LHCN-M2 (cell line): ENCODE measurements at places on chromosomes 16 and 17.
A peak's percentile ranks its signal among the peaks of the same experiment; 100 is the strongest.

DNA sequence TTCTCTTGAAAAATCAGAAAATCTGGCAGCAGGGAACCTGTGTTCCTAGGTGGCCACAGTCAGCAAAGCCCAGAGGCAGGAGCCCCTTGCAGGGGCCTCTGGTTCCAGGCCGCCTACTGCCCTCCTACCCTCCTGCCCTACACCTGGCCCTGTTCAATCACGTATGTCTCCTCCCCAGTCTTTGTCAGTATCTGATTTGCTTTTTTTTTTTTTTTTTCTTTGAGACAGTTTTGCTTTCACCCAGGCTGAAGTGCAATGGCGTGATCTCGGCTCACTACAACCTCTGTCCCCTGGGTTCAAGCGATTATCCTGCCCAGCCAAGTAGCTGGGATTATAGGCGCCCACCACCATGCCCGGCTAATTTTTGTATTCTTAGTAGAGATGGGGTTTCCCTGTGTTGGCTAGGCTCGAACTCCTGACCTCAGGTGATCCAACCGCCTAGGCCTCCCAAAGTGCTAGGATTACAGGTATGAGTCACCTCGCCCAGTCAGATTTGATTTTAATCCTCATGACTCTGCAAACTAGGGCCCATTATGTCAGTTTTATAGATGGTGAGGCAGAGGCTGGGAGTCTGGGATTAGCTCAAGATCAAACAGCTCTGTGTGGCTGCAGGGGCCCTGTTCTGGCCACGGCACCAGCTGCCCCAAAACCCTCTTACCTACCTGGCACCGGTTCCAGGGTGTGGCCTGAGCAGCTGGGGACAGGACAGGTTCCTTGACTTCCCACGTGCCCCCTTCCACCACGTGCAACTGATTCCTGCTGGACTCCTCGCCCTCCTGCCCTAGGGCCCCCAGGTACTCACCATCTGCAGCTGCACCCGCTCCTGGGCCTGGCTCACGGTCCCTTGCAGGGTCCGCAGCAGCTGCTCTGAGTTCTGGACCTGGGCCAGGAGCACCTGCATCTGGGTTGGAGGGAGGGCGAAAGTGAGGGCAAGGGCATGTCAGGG is 14.7 kb downstream of the RABEP2 start:
- DNase-seq = peak; percentile 26

GRCh38 chr17:74063439-74063838 is 140.0 kb upstream of the RPL38 start:
- DNase-seq = no peak

DNA sequence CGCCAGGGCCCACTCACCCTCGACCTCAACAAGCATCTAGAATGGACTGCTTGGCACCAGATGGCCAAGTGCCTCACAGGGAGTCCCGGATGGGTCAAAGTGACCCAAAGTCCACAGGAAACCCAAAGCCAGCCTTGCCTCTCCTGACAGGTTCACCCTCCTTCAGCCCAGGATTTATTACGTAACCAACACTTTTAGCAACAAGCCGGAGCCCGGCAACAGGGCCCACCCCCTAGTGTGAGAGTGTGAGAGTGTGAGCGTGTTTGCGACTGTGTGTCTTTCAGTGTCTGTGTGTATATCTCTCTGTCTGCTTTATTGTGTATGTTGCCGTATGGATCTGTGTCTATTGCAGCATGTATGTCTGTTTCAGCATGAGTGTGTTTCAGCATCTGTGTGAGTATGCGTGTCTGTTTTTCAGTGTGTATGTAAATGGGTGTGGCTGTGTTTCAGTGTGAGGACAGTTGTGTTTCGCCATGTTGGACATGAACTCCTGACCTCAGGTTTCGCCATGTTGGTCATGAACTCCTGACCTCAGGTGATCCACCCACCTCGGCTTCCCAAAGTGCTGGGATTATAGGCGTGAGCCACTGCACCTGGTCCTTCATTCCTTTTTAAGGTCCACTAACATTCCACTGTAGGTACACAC is 13.7 kb upstream of the PEMT start:
- DNase-seq = no peak

DNA sequence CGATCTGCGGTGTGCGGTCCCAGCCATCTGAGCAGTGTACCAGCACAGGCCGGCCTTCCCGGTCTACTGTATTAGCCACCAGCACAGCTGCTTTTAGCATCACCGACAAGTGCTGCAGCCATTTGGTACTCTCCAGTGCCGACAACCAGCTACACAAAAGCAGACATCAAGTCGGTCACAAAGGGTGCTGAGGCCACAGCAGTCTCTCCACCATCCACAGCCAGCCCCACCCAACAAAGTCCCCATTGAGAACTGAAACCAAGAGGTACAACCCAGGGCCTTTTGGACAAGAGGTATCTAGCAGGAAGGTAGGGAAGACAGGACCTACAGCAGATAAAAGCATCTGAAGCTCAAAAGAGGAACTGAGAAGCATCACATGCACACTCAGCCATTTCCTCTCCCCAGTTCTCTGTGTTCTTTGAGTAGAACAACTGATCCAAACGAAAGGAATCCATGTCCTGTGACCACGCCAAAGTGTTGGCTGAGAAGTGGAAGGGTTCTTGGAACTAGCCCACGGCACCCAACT is 9.5 kb downstream of the MTMR4 start:
- DNase-seq = no peak

GRCh38 chr17:37043201-37043600 is 94.4 kb downstream of the AATF start:
- DNase-seq = no peak

GRCh38 chr17:75876938-75877751 is 1.2 kb downstream of the TRIM47 start:
- peak; percentile 97 for DNase-seq

GRCh38 chr17:14303343-14304221 is 2.7 kb downstream of the HS3ST3B1 start:
- DNase-seq = peak; percentile 19

GRCh38 chr17:29357821-29358232 is 32.3 kb upstream of the TAOK1 start:
- no peak for DNase-seq

GRCh38 chr16:73275024-73275423 is 227.1 kb upstream of the ZFHX3 start:
- no peak for DNase-seq

DNA sequence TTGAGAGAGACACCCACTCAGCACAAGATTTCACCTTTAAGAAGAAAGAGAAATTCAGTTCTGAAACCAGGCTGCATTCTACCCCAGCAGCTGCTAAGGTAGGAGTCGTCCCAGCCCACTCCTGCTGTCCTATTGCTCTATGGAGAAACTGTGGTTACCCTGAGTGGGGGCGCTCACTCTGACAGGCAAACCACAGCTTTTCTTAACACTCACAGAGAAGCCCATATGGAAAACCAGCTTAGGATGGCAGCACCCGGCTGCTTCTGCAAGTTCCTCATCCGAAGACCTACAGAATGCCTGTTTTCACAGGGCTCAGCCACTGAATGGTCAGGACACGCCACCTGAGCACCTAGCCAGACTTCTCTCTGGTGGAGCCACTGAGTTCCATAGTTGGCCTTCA is 7.5 kb downstream of the ATP5PD start:
- no peak for DNase-seq

- DNase-seq = no peak
Observed at GRCh38 chr16:23229714-23230113, 47.2 kb downstream of the SCNN1G start.

GRCh38 chr17:156094-156621 is 18.8 kb downstream of the SCGB1C2 start:
- DNase-seq = no peak

GRCh38 chr16:85522842-85523601 is 90.1 kb upstream of the GSE1 start:
- DNase-seq = no peak

GRCh38 chr16:26901196-26901861 is 165.4 kb upstream of the C16orf82 start:
- no peak for DNase-seq

DNA sequence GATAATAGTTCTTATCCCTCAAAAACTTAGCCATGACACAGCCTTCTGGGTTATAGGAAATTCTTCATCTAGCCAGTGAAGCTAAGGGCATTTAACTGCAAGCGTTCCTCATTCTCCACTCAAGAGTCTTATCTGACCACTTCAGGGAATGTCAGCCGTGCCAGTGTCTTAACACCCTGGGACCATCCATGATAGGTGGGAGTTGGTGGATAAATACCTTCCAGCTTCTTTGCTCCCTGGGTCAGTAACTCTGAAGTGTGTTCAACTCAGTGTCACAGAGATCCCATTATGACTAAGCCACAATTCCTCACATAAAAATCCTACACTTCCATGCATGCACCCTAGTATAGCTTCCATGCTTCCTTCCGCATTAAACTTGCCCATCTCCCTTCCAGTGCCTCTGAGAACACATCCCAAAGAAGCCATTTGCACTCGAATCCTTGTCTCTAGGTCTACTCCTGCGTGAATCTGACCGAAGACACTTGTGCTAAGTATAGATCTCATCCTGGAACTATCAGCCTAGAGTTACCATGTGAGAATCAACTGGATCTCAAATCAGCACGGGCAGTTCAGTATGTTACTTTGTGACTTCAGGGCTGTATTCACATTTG is 264.3 kb upstream of the MAF start:
- no peak for DNase-seq

DNA sequence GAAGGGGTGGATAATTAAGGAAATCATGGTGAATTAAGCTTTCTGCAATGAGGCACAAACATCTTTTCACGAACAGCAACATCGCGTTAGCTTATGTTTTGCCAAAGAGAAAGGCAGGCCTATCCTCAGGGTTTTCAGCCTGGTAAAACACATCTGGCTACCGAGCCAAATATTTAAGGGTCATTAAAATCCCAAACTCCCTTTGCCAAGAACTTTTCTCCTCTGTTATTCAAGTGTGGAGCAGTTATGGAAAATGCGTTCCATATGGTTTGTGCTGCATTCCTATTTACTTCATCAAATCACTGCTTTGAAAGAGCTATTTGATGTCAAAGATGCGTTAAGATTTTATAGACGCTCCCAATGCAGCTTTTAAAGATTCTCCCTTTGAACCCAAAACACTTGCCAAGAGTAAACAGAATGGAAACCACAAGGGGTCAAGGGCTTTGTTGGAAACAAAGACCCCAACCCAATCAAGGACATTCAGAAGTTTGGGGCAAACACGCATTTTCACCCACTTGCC is 308.3 kb upstream of the CDH5 start:
- DNase-seq = no peak

DNA sequence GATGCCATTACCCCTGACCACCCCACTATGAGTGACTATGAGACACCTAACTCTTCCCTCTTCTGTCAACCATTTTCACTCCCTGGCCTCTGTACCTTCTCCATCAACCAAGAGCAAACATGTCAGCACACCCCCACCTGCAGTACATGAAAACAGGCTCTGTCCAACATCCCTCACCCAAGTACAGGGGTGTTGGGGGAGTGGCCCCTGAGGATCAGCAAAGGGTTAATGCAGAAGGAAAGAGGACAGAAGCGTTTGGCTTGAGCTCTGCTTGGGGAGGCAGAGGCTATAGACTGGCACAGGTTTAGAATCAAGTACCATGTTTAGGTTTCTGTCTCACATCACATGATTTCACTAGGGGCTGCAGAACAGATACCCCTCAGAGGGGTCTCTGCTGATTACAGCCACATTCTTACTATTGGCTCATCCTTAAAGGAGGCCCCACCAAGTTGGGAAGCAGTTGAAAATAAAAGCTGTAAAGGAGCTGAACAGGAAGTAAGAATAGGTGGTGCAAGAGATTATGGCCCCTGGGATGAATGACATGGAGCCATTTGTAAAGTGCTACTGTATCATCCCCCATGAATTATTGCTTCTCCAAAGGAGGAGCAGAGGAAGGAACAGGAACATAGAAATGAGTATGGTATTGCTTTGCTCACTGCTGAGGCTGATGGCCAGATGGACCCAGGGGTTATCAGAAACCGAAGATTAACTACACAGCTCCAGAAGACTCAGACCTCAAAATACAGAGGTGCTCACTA is 2.4 kb upstream of the PSMC3IP start:
- DNase-seq = no peak

GRCh38 chr16:74999609-75000480 is 1.0 kb downstream of the ZNRF1 start:
- peak; percentile 15 for DNase-seq

- DNase-seq = peak; percentile 98
Observed at GRCh38 chr17:76709077-76709950, 1.5 kb downstream of the MXRA7 start.

DNA sequence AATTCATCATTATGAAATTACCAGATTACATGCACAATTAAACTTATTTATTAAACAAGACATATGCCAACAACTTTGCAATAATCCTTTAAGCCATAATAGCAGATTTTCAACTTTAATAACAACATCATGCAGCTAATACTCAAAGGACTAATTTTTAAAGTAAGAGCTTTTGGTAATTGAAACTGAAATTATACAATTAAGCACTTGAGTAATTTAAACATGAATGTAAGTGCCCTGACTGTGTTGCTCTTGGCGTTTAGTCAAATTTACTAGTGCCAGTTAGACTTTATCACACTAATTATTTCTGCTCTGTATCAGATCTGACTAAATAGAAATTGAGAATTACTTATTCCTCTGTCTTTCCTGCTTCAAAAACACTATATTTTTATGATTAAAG is 46.8 kb upstream of the PSMD7 start:
- no peak for DNase-seq

DNA sequence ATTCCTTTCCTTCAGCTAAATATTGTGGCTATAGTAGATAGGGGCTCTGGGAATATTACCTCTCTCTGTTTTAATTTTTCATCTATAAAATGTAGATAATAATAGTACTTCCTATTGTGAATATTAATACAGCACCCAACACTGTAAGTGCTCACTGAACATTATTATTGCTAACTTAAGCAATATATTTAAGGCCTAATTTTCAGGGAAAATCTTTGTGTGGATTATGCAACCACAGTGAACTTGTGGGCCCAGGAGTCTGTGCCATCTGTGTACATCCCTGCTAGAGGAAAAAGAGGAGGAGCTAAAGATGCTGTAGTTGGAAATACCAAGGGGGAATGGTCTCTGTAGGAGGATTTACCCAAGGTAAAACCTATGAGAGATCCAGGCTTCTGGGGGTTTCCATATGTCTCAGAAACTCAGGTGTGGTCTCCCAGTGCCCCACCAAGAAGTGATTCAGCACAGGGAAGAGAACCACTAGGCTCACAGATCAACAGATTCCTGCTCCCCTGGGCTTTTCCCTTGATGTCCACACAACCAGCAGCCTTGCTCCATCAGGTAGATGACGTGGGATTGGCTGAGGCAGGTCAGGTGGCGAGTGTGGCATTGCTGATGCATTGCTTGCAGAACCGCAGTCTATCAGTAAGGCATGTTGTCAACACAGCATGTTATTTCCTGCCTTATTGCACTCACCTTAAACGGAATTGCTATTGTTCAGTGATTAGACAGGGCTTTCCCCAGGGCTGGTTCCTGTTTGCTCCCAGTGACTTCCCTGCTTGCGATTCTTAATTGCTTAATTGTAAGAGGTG is 1.6 kb upstream of the N4BP1 start:
- DNase-seq = no peak
